ENCODE measurements at places on chromosomes 12 and 14.

DNA sequence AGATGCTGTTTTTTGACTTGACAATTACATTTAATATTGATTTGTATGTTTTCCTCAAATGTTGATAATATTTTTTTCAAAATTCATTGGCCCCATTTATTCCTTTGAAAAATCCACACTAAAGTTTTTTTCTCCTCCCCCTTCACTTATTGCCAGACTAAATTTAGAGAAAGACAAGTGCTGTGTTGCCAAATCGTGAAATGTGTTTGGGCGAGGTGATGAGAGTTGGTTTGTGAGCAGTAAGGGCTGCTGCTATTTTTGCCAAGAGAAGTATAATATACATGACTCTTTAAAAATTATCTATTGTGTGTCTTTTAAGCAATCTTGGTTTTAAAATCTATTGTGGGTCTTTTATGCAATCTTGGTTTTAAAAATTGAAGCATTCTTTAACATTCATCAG lies 188.9 kb downstream of the PPFIA2 start:
- DNase-seq, result no peak

DNA sequence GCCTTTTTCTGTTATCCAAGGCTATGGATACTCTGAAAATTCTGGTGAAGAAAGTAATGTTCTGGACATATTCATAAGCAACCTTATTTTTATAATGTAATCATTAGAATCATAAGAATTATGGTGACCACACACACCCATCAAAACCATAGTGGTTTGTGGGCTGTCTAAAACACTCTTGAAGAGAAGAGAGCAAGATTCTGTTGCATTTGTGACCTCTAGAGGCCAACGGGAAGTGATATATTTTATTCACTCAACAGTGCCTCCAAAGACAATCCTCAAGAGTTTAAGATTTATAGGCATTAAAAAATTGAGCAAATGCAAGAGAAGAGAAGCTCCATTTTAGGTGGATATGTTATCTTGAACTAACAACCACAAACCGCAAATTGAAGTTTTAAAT lies 68.5 kb upstream of the LGR5 start:
- DNase-seq, result no peak

GRCh38 chr14:22886500-22887259 lies 3.7 kb downstream of the REM2 start:
- DNase-seq, result peak; percentile 78

GRCh38 chr14:104830781-104831180 lies 29.9 kb downstream of the ZBTB42 start:
- no peak for DNase-seq

DNA sequence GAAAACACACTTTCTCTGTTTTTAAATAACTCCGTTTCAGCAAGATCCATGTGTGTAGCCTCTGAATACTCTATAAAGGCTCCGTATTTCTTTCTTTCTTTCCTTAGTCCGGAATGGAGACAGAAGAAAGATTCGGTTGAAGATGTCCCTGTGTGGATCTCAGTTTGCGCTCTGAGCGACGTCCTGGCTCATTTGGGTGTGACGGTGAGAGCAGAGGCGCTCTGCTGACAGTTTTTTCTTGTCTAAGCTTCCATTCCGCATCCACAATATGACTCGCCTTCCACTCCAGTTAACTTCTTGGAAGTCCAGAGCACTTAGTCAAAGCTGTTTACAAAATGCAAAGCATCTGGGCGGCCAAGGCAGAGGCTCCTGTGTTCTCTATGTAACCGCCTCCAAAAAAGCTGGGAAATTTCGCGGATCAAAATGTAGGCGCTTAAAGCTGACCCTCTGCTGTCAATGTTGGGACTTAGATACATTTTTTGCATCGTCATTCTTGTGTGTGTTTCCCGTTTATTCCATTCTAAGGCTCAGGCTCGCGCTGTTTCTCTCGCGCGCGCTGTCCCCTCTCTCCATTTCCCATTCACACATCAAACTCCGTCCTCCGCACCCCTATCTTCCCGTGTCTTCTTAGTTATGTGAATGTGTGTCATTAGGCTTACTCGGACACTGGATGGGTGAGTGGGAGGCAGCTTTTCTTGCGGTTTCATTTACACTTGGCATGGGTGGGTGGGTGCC lies 880 bp upstream of the FLRT2 start:
- no peak for DNase-seq

GRCh38 chr12:95995238-95996031 lies 709 bp downstream of the HAL start:
- DNase-seq, result no peak

- no peak for DNase-seq
These were observed 23.6 kb downstream of the BDKRB1 start for GRCh38 chr14:96279564-96279963.

DNA sequence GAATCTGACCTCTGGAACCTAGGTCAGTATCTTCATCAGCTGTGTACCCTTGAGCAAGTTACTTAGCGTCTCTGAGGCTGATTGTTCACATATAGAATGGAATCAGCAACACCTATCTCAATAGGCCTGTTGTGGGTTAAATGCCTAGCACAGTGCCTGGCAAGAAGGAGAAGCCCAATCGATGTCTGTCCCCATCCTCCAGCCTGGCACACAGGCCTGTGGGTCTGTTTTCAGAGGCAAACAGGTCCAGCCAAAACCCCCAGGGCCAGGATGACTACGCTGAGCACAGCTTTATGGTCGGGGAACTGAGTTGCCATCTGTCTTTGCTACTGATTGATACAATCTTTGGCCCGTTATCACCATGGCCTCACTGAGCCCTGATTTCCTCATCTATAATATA lies 89.2 kb downstream of the NUAK1 start:
- DNase-seq, result no peak

GRCh38 chr12:120041386-120042231 lies 52.6 kb downstream of the BICDL1 start:
- DNase-seq, result no peak

DNA sequence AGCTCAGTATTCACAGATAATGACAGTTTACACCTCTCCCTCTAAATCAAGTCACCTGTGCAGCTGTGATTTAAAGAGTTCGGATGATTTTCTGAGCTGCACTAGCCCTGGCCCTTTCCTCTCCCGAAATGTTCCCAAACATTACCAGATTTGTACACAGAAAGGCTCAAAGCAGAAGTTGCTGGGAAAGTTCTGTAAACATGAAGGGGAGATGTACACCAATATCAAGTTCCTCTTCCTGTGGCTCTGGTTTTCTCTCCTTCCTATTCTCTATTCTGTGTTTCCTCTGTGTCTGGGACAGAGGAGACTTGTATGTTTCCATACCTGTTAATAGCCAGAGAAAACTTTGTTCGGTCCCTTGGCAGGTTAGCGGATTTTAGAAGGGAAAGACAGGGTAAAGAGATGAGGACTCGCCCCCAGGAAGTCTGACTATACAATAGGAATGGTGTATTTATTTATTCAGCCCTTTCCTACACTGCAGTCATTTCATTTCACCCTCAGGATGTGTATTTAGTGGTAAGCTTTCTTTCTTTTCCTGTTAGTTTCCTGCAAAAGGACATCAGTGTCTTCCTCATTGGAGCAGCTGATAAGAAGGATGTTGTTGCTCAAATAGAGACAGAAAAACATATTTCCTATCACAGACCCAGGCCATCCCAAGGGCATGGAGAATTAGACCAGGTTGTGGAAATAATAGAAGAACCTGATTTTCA lies 7.6 kb upstream of the NUMB start:
- DNase-seq, result no peak

DNA sequence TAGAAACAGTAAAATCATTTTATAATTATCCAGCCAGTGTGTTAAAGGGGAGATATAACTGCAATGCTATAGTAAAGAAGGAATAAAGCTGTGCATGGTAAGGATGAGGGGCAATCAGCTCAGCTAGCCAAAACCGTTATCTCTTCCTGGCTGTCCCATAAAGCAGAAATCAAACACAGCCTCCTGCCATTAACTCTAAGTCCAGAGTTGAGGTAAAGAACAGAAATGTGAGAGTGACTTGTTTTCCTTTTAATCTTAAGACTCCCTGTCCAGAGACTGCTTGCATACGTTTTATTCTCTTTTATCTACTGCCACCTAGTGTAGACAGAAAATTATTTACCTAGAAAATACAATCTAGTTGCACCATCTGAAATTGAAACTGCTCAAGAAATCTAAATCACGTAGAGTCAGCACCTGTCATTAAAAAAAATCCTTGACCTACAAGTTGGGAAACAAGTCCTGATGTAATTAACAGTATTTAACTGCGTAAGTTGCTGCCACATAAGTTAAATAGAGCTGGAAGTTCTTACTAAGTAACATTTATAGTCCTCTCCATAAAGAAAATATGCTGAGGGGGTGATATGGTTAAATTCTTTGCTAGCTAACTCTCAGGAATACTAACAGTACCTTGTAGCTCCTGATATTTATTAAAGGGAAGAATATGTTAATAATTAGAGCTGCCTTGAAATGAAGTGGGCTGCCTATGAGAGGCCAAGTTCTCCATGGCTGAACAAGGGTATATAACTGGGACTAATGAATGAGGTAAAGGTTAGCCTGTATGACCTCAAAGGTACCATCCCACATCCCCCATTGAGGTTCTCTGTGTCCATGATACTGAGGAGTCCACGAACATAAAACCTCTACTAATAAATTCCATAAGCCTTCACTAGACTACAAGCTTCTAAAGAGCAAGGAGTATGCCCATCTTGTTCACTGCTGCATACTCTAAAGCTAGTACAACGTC lies 62.7 kb downstream of the GALNT4 start:
- no peak for DNase-seq

GRCh38 chr12:104506676-104507401 lies 50.1 kb downstream of the CHST11 start:
- DNase-seq, result no peak

- DNase-seq, result no peak
These were observed 13.7 kb upstream of the TCTN2 start for GRCh38 chr12:123657211-123657610.

All from activated naive CD4-positive, alpha-beta T cell treated with Interleukin-2 at 50 U/mL for 16 hours (primary cell).